ENCODE measurements at places on chromosomes 12 and 14. TPM values are rescaled to one million over a fixed set of nuclear protein-coding genes. Genes with fewer than 3 reads are reported as not detected.

GRCh38 chr12:50317203-50317602, 33.9 kb upstream of the LIMA1 start:
- no peak overlapping the region for H3K27ac ChIP-seq
- H3K4me1 ChIP-seq = no peaks in the 10 kb centered on the region
- H3K27me3 ChIP-seq = no peaks in the 10 kb centered on the region
- no peak overlapping the region for H3K4me3 ChIP-seq

GRCh38 chr12:42589465-42590329, at the start of gene PRICKLE1:
Gene PRICKLE1, minus strand, starts transcription at chr12:42589746. Its CDS starts 117,230 bp downstream, at chr12:42472516.
- H3K27me3 ChIP-seq = peaks cover 34% of the 10 kb centered on the region
- H3K4me1 ChIP-seq = no peaks in the 10 kb centered on the region
- peak within 1 kb of the TSS; percentile 62 for H3K4me3 ChIP-seq
- H3K36me3 ChIP-seq = no peaks in the 10 kb centered on the region
- DNase-seq = no peak

DNA sequence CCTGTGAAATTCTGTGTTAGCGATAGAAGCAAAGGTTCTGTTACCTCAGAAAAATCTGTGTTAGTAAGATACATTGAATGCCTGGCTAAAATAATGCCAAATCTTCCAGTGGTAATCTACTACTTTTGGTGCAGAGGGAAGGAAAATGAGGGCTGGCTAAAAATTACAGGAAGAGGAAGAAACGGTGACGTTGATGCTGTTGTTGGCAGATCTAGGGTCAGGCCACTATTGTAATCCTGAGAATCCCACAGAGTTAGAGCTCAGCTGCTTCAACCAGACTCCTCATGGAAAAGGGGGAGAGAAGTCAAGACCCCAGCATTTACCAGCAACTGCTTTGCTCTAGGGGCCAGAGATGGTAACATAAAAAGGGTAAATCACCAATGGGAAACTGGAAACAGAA, 145.1 kb downstream of the PPM1H start:
- no peaks in the 10 kb centered on the region for H3K27me3 ChIP-seq
- no peaks in the 10 kb centered on the region for H3K4me1 ChIP-seq
- H3K36me3 ChIP-seq = no peaks in the 10 kb centered on the region
- H3K27ac ChIP-seq = no peak overlapping the region

- H3K27me3 ChIP-seq = no peaks in the 10 kb centered on the region
- H3K27ac ChIP-seq = no peak overlapping the region
- no peak overlapping the region for H3K4me3 ChIP-seq
- H3K4me1 ChIP-seq = no peaks in the 10 kb centered on the region
Observed at GRCh38 chr12:100698518-100698917, 96.1 kb upstream of the ANO4 start.

GRCh38 chr12:48890657-48891418, 25.2 kb upstream of the RND1 start:
- H3K4me3 ChIP-seq = peak overlapping the region; percentile 10
- peaks cover 9% of the 10 kb centered on the region for H3K27me3 ChIP-seq
- no peaks in the 10 kb centered on the region for H3K36me3 ChIP-seq

DNA sequence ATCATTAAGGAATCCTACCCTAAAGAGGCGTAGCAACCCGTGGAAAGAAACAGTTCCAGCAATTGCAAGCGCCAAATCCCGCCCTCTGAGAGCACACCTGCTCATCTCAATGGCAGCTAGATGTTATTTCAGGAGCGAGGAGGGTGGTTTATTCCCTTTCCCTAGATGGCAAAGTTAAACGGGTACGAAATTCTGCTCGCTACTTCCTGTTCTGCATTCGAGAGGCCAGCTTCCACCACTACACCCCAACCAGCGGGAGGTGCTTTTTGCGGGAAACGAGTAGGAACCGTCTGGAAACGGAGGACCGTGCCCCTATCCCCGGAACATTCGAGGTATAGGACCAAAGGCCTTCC, 536 bp downstream of the VPS29 start:
- no peaks in the 10 kb centered on the region for H3K27me3 ChIP-seq
- peak; percentile 64 for DNase-seq
- H3K4me1 ChIP-seq = peaks cover 9% of the 10 kb centered on the region
- no peaks in the 10 kb centered on the region for H3K36me3 ChIP-seq

GRCh38 chr14:71554959-71555612, 377.1 kb upstream of the RGS6 start:
- peaks cover 14% of the 10 kb centered on the region for H3K4me1 ChIP-seq
- H3K36me3 ChIP-seq = no peaks in the 10 kb centered on the region
- H3K27ac ChIP-seq = peak overlapping the region; percentile 63
- no peak overlapping the region for H3K4me3 ChIP-seq

- no peak overlapping the region for H3K4me3 ChIP-seq
- DNase-seq = no peak
- no peak overlapping the region for H3K27ac ChIP-seq
- no peaks in the 10 kb centered on the region for H3K36me3 ChIP-seq
- H3K27me3 ChIP-seq = no peaks in the 10 kb centered on the region
- H3K4me1 ChIP-seq = peaks cover 7% of the 10 kb centered on the region
Observed at GRCh38 chr14:104184506-104184905, 46.1 kb downstream of the KIF26A start.

- H3K4me3 ChIP-seq = no peak overlapping the region
- no peaks in the 10 kb centered on the region for H3K27me3 ChIP-seq
- H3K27ac ChIP-seq = no peak overlapping the region
- DNase-seq = no peak
Observed at GRCh38 chr12:24416423-24417109, 467.1 kb upstream of the SOX5 start.

GRCh38 chr14:99352688-99353280, 80.8 kb upstream of the BCL11B start:
- H3K27me3 ChIP-seq = no peaks in the 10 kb centered on the region
- DNase-seq = no peak
- no peak overlapping the region for H3K27ac ChIP-seq
- no peaks in the 10 kb centered on the region for H3K4me1 ChIP-seq

- H3K36me3 ChIP-seq = no peaks in the 10 kb centered on the region
- no peaks in the 10 kb centered on the region for H3K4me1 ChIP-seq
- H3K27ac ChIP-seq = peak within 1 kb of the TSS; percentile 64
- no peaks in the 10 kb centered on the region for H3K27me3 ChIP-seq
- DNase-seq = peak; percentile 75
Observed at GRCh38 chr12:96193725-96194575, at the start of gene ELK3. Gene ELK3, plus strand, starts transcription at chr12:96194375.

DNA sequence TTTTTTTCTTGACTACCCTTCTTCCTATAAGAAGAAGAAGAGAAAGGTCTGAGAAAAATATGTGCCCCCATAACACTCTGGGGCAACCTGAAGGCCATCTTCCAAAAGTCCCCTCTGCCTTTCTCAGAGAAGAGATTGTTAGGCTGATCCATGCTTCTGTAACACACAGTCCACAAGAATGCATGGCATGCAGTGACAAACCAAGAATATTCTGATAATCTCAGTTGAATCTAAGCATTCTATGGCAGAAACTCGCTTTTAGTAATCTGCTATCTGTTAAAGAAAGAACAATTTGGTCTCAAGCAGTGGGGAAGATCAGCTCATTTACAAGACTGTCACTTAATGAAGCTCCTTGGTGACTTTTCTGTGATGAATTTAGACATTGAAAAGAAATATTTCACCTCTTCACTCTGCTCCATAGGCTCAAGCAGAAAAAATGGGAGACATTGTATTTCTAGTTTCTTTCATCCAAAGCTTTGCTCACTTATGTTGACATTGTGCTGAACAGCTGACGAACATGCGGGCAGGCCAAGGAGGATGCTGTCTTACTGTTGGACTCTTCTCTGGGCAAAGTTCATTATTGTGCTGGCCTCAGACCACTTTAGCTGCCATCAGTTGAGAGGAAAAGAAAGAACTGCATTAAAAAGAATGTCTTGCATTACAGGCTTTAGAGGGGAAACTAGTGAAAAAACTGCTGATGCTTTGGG, 957.1 kb downstream of the DIO2 start:
- no peaks in the 10 kb centered on the region for H3K27me3 ChIP-seq
- H3K4me3 ChIP-seq = no peak overlapping the region
- no peaks in the 10 kb centered on the region for H3K36me3 ChIP-seq
- no peak overlapping the region for H3K27ac ChIP-seq
- DNase-seq = no peak
- H3K4me1 ChIP-seq = no peaks in the 10 kb centered on the region

DNA sequence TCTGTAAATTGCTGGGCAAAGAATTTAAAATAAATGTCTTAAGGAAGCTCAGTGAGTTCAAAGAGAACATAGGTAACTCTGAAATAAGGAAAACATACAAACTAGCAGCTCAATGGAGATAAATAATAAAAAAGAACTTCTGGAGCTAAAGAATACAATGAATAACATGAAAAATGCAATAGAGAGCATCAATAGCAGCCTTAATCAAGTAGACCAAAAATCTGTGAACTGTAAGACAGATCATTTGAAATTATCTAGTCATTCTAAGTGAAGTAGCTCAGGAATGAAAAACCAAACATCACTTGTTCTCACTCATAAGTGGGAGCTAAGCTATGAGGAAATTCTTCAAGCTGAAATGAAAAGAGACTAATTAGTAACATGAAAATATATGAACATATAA, 5.8 kb upstream of the ABCC9 start:
- no peak overlapping the region for H3K27ac ChIP-seq
- no peaks in the 10 kb centered on the region for H3K36me3 ChIP-seq
- H3K27me3 ChIP-seq = peaks cover 8% of the 10 kb centered on the region
- H3K4me1 ChIP-seq = no peaks in the 10 kb centered on the region
- no peak for DNase-seq
- no peak overlapping the region for H3K4me3 ChIP-seq

DNA sequence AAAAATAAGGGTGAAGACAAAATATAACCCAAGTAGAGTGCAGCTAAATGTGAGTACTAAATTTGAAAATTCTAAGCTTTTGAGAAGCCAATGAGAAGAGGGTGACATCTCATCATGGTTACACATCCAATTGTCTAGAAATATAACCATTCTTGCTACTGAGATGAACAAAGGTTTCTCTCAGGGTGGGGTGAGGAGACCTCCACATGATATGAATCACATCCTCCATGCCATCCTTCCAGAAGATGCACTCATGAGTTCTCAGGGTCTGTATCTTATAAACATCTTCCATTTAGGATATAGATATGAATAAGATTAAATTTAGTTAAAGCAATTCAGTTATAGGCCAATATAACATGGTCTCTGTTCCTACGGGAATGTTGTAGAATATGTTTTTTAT, 38.9 kb upstream of the E2F7 start:
- H3K4me3 ChIP-seq = no peak overlapping the region
- H3K4me1 ChIP-seq = no peaks in the 10 kb centered on the region
- no peak overlapping the region for H3K27ac ChIP-seq
- no peaks in the 10 kb centered on the region for H3K27me3 ChIP-seq

DNA sequence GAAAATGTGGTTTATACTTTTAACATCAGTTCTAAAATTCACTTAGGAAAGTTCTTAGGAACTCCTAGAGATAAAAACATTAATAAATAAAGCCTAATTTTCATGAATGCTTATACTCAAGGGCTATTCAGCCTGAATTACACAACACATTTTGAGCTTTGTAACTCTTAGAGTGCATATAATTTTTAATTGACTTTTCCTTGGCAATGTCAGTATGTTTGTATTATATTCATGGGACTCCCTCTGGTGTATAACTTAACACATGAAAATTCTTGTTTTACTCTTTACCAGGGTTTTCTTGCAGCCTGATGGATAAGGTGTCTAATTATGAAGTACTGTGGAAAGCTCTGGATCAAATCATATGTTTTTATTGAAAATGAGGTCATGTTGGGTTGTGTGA, 150.6 kb upstream of the HMGA2 start:
- H3K27ac ChIP-seq = no peak overlapping the region
- no peaks in the 10 kb centered on the region for H3K27me3 ChIP-seq
- DNase-seq = no peak

- no peak for DNase-seq
- H3K27me3 ChIP-seq = no peaks in the 10 kb centered on the region
- H3K4me1 ChIP-seq = no peaks in the 10 kb centered on the region
- no peak overlapping the region for H3K27ac ChIP-seq
- H3K4me3 ChIP-seq = no peak overlapping the region
Observed at GRCh38 chr12:103278329-103278728, 217.4 kb downstream of the C12orf42 start.

GRCh38 chr14:78968265-78968664, 798.1 kb downstream of the NRXN3 start:
- H3K4me3 ChIP-seq = no peak overlapping the region
- H3K4me1 ChIP-seq = no peaks in the 10 kb centered on the region
- no peaks in the 10 kb centered on the region for H3K27me3 ChIP-seq
- H3K27ac ChIP-seq = no peak overlapping the region
- no peaks in the 10 kb centered on the region for H3K36me3 ChIP-seq

DNA sequence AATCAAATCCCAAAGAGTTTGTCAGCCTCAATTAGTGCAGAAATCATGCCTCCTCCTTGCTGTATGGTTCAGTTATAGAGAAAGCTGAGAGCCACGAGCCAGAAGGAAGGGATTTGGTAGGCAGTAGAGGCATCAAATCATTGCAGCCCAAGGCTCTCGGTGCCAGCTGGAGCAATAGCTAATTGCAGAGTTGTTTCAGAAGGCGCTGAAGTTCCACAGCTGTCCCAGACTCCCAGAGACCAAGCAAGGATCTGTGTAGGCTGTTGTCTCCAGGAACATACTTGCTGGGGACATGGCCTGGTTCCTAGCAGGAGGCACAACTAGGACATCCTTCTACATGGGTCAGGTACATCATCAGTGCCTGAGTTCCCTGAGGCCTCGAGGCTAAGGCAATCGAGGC, 80.4 kb upstream of the WSCD2 start:
- H3K4me3 ChIP-seq = no peak overlapping the region
- H3K27me3 ChIP-seq = no peaks in the 10 kb centered on the region
- no peak overlapping the region for H3K27ac ChIP-seq
- no peaks in the 10 kb centered on the region for H3K4me1 ChIP-seq
- no peaks in the 10 kb centered on the region for H3K36me3 ChIP-seq

DNA sequence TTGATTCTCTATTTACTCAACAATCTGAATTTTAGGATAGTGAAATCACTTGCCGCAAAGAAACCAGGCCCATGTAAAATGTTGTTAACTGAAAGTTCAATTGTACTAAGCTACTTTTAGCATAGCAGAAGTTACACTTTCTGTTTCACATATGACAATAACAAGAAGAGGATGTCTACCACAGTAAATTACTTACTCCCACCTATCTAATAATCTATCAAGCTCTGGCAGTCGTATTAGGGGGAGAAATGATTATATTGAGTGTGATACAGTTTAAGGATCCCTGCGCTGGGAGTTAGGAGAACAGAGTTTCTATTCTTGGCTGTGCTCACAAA, 66.5 kb upstream of the CAND1 start:
- no peak overlapping the region for H3K4me3 ChIP-seq
- H3K27ac ChIP-seq = no peak overlapping the region
- no peaks in the 10 kb centered on the region for H3K36me3 ChIP-seq
- H3K27me3 ChIP-seq = no peaks in the 10 kb centered on the region
- H3K4me1 ChIP-seq = no peaks in the 10 kb centered on the region

GRCh38 chr14:54617467-54617866, 50.5 kb downstream of the SAMD4A start:
- H3K36me3 ChIP-seq = no peaks in the 10 kb centered on the region
- no peaks in the 10 kb centered on the region for H3K27me3 ChIP-seq
- H3K4me3 ChIP-seq = no peak overlapping the region

The CLEC9A gene
- total RNA-seq = not detected

The HOXC10 gene
- not detected for total RNA-seq

The AICDA gene
- not detected for total RNA-seq

The POTEG gene
- total RNA-seq = not detected

The VWF gene
- 63.2 TPM for total RNA-seq

The RCOR1 gene
- total RNA-seq = 30.0 TPM

The PDE3A gene
- total RNA-seq = 50.6 TPM

The LTB4R gene
- total RNA-seq = 4.0 TPM

The AQP6 gene
- total RNA-seq = not detected
